ENCODE measurements at places on chromosomes 1 and 21.

GRCh38 chr1:106954661-106955229 lies 101.7 kb upstream of the PRMT6 start:
- H3K36me3 ChIP-seq, result no peaks in the 10 kb centered on the region
- no peak overlapping the region for H3K27ac ChIP-seq
- H3K4me3 ChIP-seq, result no peak overlapping the region
- no peaks in the 10 kb centered on the region for H3K27me3 ChIP-seq
- H3K4me1 ChIP-seq, result no peaks in the 10 kb centered on the region

DNA sequence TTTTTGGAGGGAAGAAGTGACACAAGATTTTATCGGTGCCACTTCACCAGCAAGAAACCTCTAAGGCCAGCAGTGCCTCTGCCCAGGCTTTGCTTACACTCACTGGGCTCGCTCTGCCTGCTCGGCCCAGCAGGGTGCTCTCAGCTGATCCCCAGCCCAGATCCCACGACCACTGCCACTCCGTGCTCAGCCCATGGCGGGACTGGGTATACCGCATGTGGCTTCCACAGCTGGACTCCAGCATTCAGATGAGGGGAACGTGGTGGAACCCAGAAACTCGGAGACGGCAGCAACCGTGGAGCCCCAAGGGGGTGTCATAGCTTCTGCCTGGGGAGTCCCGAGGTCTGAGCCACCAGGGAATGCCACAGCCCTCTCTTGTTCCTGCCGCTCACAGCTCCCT lies 12.9 kb downstream of the USP25 start:
- H3K36me3 ChIP-seq, result no peaks in the 10 kb centered on the region
- DNase-seq, result no peak
- no peak overlapping the region for H3K4me3 ChIP-seq
- no peaks in the 10 kb centered on the region for H3K27me3 ChIP-seq
- peaks cover 34% of the 10 kb centered on the region for H3K4me1 ChIP-seq

DNA sequence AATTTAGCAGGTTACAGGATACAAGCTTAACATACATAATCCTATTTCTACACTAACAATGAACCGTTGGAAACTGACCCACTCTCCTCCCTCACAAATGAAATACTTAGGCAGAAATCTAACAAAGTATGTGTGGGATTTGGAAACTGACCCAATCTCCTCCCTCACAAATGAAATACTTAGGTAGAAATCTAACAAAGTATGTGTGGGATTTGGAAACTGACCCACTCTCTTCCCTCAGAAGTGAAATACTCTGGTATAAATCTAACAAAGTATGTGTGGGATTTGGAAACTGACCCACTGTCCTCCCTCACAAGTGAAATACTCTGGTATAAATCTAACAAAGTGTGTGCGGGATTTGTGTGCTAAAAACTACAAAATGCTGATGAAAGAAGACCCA lies 60.3 kb downstream of the TRAF5 start:
- DNase-seq, result no peak
- H3K4me1 ChIP-seq, result no peaks in the 10 kb centered on the region
- no peak overlapping the region for H3K27ac ChIP-seq
- peaks cover 2% of the 10 kb centered on the region for H3K36me3 ChIP-seq

- H3K36me3 ChIP-seq, result no peaks in the 10 kb centered on the region
- no peak for DNase-seq
- no peak overlapping the region for H3K27ac ChIP-seq
Observed at GRCh38 chr1:64495878-64496277, 25.9 kb downstream of the CACHD1 start.

GRCh38 chr1:211580303-211580687 lies 1.3 kb upstream of the SLC30A1 start:
- H3K27ac ChIP-seq, result no peak overlapping the region
- no peaks in the 10 kb centered on the region for H3K27me3 ChIP-seq
- no peak for DNase-seq
- H3K36me3 ChIP-seq, result peaks cover 8% of the 10 kb centered on the region
- H3K4me3 ChIP-seq, result no peak overlapping the region

DNA sequence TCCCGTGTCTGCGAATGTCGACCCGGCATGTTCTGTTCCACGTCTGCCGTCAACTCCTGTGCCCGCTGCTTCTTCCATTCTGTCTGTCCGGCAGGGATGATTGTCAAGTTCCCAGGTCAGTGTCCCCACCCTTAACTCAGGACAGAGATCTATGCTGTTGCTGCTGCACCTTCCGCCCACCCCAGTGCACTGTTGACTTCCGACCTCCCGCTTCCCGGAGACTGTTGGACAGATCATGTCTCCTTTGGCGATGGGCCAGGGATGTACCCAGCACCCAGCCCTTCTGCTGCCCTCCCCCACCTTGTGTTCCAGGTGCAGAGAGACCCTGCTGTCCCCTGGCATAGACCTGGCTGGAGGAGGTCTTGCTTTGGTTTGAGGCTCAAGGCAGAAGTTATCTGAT lies 41.3 kb downstream of the TNFRSF8 start:
- DNase-seq, result no peak
- H3K27ac ChIP-seq, result no peak overlapping the region
- no peaks in the 10 kb centered on the region for H3K27me3 ChIP-seq
- H3K4me3 ChIP-seq, result no peak overlapping the region
- no peaks in the 10 kb centered on the region for H3K4me1 ChIP-seq

GRCh38 chr1:68206848-68207689 lies 25.3 kb downstream of the WLS start:
- no peaks in the 10 kb centered on the region for H3K36me3 ChIP-seq
- no peak overlapping the region for H3K4me3 ChIP-seq
- peaks cover 14% of the 10 kb centered on the region for H3K4me1 ChIP-seq
- H3K27ac ChIP-seq, result peak overlapping the region; percentile 17
- DNase-seq, result no peak
- H3K27me3 ChIP-seq, result no peaks in the 10 kb centered on the region

GRCh38 chr1:53902235-53903138 lies 8.5 kb downstream of the DIO1 start:
- no peak for DNase-seq
- peaks cover 7% of the 10 kb centered on the region for H3K4me1 ChIP-seq
- H3K36me3 ChIP-seq, result no peaks in the 10 kb centered on the region
